ENCODE measurements at places on chromosomes 1 and 21.

DNA sequence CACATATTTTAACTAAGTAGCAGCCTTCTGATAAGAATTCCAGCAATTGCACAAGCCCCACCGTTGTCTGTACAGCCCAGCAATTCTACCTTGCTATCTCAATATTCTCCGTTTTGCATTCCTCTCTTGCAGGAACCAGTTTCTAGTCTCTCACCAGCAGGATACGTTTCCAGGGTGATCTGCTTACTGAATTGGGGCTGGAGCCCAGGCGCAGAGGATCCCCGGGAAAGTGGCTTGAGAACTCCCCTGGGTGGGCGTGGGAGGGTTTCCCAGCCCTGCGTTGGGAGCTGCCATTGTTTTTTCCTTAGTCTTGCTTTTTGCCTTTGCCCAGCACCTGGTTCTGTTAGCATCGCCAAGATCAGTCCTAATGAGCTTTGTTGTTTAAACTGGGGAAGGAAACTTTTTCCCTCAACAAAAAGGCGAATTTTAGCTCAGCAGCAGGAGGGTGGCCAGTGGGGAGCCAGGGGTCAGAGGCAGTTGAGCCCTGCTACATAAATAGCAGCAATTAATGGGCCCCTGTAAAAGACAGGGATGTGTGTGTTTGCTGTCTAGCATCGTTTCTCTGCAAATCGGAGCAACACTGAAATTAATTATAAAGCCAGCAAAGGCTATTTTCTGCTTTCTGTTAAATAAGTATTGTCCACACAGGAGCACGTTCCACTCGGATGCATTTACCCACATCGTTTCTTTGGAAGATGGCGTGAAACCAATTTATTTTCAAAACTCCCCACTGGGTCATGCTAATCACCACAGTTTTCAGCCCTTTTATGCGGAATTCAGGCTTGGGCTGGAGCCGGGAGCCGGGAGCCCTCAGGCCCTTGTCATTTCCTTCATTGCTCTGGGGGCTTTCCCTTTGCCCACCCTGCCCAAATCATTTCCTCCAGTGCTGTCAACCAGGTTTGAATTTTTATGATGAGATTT lies 36.6 kb downstream of the HUNK start:
- DNase-seq = no peak

- DNase-seq = no peak
Measured at GRCh38 chr1:116465845-116466685, 93.0 kb downstream of the ATP1A1 start.

DNA sequence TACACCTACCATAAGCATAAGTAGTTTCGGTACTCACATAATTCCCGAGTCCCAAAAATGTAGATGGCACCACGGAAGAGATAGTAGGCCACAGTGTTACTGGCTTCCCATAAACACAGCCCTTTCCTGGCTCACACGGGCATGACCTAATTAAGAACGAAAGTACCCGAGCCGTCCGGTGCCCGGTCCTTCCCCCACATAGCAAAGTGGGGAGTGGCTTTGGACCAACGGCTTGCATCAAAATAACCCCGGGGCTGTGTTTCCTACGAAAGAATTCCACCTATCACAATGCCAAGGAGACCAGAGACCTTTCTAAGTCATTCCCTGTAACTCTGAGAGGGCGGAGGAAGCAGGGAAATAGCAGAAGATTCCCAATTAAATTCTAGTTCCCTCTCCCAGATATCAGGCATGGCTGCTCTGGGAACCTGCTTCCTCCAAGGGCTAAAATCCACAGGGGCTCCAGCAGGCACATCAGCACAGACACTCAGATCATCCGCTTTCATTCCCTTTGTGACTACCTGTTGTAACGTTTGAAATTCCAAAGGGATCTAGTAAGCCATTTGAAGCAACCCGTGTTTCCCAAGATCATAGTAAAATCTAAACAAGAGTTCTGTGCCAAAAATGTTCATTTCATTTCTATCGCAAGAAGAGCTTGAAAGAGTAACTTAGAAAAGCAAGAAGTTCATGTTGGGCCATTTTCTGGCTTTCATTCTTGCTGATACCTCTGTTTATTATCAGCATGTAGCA lies at the start of gene TMPRSS3:
TMPRSS3 (minus strand) TSS at position 148 of the 747 bp plus-strand sequence. CDS start 635 bp downstream, outside the sequence.
- DNase-seq = no peak

DNA sequence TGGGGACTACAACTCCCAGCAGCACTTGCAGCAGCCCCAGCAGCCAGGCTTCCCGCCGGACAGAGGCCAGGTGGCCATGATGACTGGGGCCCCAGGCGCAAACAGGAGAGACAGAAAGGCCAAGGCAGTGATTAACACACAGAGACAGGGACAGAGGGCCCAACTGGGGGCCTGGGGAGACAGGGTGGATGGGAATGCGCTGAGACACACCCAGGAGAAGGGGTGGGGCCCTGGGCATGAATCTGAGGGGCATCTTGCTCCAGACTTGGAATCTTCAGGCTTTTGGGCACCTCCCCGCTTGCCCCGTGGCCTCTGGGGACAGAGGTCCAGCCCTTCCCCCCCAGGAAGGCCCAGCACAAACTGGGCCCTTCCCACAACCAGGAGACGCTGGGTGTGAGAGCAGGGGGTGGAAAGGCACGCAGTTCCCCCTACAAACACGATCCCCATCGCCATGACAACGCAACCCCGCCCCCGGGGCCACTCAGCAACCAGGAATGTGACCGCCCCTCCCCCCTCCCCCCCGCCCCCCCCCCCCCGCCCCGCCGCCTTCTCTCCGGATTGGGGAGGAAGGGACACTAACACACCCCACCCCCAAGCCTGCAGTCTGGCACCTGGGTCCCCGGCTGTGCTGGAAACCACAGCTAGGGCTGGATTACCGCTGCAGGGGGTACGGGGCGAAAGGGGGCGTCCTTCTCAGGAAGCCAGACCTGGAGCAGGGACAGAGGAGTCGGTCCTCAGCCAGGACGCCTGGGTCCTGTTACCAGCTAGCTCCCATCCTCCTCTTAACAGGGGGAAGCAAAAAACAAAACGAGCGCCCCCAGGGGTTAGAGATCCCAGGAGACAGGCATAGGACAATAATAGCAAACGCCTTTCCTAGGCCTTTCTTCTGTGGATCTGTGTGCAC lies 4.5 kb downstream of the HDGF start:
- DNase-seq = no peak

Measured in stimulated activated CD8-positive, alpha-beta memory T cell treated with anti-CD3 and anti-CD28 coated beads, Interleukin-4, amount 100 ng/mL, for 1 hour (primary cell).